ENCODE measurements at places on chromosomes 7 and 10.
A peak's percentile ranks its signal among the peaks of the same experiment; 100 is the strongest.

GRCh38 chr10:31648966-31649365 lies 279.7 kb downstream of the ARHGAP12 start:
- no peak for DNase-seq

DNA sequence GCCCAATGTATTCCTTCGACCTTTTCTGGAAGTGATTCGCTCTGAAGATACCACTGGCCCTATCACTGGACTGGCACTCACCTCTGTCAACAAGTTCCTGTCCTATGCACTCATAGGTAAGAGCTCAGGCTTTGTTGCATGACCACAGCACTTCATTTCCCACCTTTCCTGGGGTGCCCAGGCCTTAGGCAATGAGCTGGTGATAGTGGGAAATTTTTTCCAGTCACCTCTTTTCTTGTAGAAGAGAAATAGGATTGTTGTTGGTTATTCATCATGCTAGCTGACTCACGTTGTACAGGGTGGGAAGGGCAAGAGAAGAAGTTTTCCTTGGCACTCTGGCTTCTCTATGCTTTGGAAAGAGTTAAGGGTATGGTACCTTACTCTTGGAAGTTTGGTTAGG lies 51.4 kb upstream of the NFKB2 start:
- DNase-seq = no peak

GRCh38 chr7:100896732-100897608 lies 1.3 kb upstream of the ACHE start:
- DNase-seq = peak; percentile 54

DNA sequence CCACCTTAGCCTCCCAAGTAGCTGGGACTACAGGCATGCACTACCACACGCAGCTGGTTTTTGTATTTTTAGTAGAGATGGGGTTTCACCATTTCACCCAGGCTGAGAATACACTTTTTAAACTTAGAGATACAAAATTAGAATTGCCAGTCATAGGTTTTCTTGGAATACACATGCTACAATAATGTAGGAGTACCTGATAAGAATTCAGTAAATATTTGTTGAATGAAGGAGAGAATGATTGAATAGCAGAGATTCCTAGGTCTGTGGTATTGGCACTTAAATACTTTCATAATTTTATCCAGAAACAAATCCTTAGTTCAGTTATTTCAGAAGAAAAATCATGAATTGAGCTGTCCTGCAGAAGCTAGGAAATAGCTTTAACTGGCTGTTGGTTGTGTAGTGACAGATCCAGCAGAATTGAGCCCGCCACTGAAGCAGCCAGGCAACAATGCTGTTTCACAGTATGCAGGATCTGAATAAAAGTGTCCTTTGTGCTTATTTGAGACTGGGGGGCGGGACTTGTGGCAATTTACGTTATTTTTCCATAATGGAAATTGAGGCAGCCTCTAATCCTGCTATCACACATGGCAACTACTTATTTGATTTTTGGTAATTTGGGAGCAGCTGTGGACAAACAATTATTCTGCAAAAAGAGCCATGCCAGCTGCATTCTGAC lies 31.5 kb downstream of the NRF1 start:
- no peak for DNase-seq

DNA sequence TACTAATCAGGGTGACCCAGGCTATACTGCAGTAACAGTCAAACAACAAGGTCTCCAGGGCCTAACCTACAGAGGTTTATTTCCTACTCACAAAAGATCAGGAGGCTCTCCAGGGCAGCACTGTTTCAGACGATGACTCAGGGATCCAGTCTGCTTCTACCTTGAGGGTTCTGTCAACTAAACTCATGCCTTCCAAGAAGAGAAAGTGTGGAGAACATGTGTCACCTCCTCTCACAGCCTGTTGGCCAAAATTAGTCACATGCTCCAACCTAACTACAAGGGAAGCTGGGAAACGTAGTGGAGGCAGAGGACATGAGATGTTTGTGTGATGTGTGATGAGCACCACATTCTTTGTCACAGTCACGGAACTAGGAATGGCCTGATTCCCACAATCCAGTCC lies 14.7 kb upstream of the INA start:
- no peak for DNase-seq

DNA sequence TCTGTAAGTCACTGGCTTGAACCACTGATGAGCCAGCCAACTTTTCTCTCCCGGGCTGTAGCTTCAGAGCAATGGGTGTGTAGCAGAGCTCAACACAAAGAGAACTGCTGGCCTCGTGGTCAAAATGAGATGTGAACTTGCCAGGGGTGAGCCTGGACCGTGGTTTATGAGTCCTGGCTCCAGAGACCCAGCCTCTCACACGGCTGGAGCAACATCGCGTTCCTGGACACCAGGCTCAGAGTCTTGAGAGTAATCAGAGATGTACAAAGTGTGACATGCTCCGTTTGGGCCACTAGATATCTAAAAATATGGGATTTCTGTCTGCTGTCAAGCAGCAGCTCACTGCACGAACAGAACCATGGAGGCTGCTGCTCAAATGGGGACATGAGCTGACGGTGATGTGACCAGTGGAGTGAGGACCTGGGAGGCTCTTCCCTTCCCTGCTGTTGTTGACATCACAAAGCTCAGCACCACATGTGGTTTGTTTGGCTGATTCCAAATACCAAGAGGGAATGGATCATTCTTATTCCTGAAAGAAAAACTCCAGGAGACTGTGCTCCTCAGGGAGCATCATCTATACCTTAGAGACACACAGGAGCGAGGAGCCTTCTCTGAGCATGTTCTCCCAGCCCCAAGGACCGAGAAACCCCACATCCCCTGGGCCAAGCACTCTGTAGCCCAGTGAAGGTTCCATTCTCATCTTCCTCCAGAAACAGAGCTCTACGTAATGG lies 9.2 kb upstream of the SVIL start:
- no peak for DNase-seq

GRCh38 chr7:144594580-144594979 lies 191.1 kb upstream of the NOBOX start:
- DNase-seq = no peak

- no peak for DNase-seq
Measured at GRCh38 chr7:99146979-99147378, 3.1 kb upstream of the SMURF1 start.

- DNase-seq = no peak
Measured at GRCh38 chr7:37061849-37062559, 337.7 kb upstream of the AOAH start.

GRCh38 chr7:48441848-48442492 lies 270.7 kb downstream of the ABCA13 start:
- no peak for DNase-seq

DNA sequence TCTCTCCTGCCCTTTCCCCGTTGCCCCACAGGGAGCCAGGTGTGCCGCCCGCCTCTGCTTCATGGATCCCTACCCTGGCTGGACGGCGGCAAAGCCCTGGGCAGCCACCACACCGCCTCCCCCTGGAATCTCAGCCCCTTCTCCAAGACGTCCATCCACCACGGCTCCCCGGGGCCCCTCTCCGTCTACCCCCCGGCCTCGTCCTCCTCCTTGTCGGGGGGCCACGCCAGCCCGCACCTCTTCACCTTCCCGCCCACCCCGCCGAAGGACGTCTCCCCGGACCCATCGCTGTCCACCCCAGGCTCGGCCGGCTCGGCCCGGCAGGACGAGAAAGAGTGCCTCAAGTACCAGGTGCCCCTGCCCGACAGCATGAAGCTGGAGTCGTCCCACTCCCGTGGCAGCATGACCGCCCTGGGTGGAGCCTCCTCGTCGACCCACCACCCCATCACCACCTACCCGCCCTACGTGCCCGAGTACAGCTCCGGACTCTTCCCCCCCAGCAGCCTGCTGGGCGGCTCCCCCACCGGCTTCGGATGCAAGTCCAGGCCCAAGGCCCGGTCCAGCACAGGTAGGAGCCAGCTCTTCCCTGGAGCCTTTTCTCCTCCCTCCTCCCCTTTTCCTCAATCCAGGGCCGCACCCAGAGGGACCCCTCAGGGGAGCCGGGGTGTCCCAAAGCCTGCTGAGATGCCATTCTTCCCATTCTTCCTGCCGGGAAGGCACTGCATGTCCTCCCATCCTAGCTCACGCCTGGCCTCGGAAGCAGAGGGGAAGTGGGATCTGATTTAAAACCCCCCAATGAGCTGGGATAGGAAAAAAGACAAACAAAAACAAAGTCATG lies 4.0 kb downstream of the GATA3 start:
- no peak for DNase-seq

DNA sequence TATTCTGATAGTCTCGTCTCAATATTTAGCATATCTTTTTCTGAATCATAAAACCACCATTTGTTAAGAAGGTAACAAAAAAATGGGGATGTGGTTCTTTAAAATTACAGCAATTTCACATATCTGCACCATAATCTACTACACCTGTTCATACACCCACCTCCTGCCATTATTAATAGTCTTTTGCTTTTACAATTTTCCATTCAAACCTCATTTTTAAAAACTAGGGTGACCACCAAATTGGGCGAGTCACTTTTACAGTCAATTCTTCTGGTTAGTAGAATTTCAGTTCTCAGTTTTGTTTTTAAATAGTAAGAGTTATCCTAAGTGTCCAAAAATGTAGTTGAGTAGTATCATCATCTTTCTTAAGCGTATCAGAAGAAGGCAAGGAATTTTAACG lies 48.4 kb upstream of the GSAP start:
- no peak for DNase-seq

DNA sequence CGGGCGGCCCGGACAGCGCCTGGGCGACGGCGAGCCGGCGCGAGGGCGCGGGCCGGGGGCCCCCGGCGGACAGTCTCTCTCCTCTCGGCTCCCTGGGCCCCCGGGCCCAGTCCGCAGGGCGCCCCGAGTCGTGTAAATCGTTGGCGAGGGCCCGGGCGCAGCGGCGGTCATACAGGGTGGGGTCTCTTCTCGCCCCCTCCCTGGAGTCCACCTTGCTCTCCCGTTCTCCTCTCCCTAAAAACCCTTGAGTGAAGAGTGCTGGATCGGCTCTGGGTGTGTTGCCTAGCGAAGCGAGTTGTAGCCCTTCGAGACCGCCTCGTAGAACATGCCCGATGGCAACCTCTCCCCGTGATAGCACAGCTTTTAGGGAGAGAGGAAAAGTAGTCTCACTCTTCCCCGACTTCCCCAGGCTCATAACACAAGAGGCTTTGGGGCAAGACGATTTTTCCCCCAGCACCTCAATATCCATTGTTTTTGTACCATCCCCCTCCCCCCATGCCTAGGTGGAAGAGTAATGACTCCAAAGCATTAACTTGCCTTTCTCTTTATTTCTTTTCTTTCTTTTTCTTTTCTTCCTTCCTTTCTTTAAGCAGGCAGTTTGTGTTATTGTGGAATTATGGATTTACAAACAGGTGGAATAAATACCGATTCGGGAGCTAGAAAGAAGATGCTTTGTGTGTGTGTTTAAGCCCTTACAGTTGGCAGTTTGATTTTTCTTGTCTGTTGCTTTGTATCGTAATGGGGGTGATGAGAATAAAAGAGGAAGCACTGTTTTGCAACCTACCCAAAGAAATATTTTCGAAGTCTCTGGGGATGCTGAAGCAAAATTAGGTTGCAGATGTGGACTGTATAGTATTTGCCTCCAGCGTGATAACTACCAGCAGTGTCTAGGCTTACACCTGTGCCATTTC lies 822 bp downstream of the SHOC2 start:
- peak; percentile 25 for DNase-seq

- DNase-seq = no peak
Measured at GRCh38 chr10:51502124-51502523, 197.3 kb downstream of the CSTF2T start.

GRCh38 chr7:90173127-90173844 lies 19.0 kb downstream of the STEAP1 start:
- no peak for DNase-seq

GRCh38 chr10:103849212-103849877 lies 6.0 kb downstream of the SH3PXD2A start:
- no peak for DNase-seq

DNA sequence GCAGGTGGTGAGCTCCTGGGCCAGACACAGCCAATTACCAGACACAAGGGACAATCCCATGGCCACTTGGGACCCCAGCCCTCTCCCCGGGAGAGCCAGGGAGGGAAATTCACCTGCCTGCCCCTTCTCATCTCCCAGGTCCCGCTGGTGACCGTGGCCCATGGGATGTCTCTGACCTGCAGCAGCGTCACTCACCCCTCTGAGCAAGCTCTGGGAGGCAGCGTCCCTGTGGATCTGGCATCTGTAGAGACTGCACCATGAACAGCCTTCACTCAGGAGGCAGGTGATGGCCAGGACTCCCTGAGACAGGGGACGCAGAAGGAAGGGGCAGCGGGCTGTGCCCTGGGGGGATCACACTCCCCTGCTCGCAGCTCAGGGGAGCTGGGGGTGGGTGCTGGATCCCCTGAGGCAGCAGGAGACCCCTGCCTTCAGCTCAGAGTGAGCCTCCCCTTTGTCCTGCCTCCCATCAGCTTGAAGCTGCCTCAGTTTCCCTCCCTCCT lies 90.8 kb downstream of the FOXL3 start:
- no peak for DNase-seq

- no peak for DNase-seq
Measured at GRCh38 chr7:17056491-17057142, 174.8 kb upstream of the AGR3 start.

All from CD4-positive, alpha-beta T cell treated with Interleukin-4 for 1 hour (primary cell).